ENCODE measurements at places on chromosomes 3 and 15.

- no peak for DNase-seq
These were observed 143.0 kb downstream of the LPP start for GRCh38 chr3:188296761-188297612.

- DNase-seq = no peak
These were observed 183.6 kb downstream of the MCTP2 start for GRCh38 chr15:94414916-94415315.

- DNase-seq = no peak
These were observed 2.1 kb upstream of the USP3 start for GRCh38 chr15:63502137-63502766.

DNA sequence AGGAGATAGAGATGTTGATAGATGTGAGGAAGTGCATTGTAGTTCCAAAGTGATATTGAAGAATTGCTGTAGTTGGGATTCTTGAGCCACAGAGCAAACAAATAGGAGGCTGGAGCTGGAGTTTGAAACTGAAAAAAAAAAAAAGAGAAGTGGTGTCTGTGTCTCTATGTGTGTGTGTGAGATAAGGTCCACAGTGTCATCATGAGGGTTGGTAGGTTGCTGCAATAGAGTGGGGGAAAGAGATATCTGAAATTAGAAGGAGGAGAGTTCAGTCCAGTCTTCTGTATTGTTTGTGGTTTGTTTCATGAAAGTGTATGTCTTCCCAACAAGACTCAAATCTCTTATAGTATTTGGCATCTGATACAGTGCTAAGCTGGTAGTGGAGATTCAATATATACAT is 37.3 kb upstream of the CACNA1D start:
- DNase-seq = no peak

DNA sequence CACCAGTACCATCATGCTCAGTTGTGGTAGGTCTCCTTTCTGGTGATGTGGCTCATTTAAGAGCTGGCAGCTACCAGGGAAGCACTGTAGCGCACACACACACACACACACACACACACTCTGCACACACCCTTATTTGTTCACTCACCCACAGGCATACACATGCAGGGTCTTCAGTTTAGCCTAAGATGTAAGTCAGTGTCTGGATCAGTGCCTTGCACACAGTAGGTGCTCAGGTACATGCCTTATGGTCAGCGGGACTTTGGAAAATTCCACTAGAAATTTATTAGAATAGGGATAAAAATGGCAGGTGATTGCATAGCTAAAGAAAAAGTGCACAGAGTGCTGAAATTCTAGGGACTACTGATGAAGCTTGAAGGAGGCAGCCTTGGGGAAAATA is 23.6 kb downstream of the XYLB start:
- no peak for DNase-seq

GRCh38 chr3:126509597-126510307 is 7.8 kb downstream of the UROC1 start:
- no peak for DNase-seq

- no peak for DNase-seq
These were observed 394.0 kb downstream of the FOXP1 start for GRCh38 chr3:71189480-71189879.

GRCh38 chr3:9779721-9780457 is 10.1 kb upstream of the CAMK1 start:
- DNase-seq = no peak

DNA sequence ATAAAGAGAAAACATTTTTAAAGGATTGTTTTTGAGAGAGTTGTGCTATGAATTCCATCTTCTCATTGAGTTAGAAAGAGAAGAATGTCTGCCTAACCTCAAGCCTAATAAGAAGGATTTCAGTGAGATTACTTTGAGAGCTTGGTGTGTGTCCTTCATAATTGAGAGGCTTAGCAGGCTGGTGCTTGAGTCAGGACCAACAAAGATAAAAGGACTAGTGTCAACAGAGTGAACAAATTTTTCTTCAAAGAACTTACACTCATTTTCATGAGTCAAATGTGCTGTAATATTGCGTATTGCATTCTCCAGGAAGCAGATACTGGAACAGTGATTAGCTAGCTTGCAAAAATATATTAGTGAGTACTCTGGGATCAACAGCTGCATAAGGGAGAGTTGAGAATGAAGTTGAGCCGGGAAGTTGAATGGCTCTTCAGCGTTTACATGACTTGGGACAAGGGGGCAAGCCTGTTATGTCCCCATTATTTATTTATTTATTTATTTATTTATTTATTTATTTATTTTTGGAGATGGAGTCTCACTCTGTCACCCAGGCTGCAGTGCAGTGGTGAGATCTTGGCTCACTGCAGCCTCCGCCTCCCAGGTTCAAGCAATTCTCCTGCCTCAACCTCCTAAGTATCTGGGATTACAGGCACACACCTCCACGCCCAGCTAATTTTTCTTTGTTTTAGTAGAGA is 37.5 kb upstream of the SLITRK3 start:
- no peak for DNase-seq

- DNase-seq = no peak
These were observed at the start of gene FAM3D for GRCh38 chr3:58666683-58667082. Gene FAM3D, minus strand, starts transcription at chr3:58666774. Its CDS starts 11,211 bp downstream, at chr3:58655563.

DNA sequence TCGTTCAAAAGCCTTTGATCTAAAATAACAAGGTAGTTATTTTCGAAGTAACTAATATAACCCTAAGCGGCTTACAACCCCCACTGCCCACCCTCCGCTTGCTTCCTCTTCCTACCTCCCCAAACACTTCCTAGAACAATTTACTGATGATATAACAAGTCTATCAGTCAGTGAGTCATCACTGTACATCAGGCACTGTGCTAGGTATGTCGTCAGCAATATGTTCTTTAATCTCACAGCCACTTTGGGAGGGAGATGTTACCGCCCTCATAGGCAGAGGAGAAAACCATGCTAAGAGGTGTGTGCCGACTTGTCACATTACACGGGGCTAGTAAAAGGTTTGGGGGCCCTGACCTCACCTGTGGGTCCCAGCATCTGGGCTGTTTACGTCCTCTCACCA is 381.8 kb downstream of the EPHB1 start:
- no peak for DNase-seq

DNA sequence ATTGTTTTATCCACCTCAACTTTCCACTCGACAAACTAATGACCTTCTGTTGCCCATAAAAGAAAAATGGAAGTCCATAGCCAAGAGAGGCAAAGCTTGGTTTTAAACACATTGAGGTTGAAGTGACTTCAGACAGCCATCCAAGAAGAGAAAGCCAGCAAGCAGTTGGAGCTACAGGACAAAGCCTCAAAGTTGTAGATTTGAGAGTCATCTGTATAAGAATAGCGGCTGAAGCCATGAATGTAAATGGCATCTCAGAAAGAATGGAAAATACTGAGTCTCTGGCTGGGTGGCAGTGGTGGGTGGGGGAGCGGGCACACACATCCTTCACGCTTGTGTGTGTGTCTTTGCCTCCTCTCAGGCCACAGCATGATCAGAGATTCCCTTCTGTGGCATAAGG is 124.1 kb upstream of the CHRM5 start:
- DNase-seq = no peak

All from stimulated activated CD4-positive, alpha-beta T cell treated with anti-CD3 and anti-CD28 coated beads, Interleukin-1b, Interleukin-23, amount 100 ng/mL, for 4 hours (primary cell).